Activated T-cell treated with anti-CD3 and anti-CD28 coated beads, Interleukin-2, amount 50 U/mL, for 72 hours (primary cell): ENCODE measurements at places on chromosomes 2 and 18.

- no peaks in the 10 kb centered on the region for H3K27me3 ChIP-seq
- H3K4me3 ChIP-seq: peak overlapping the region; percentile 61
- H3K27ac ChIP-seq: peak overlapping the region; percentile 83
- H3K36me3 ChIP-seq: peaks cover 3% of the 10 kb centered on the region
- peaks cover 34% of the 10 kb centered on the region for H3K4me1 ChIP-seq
Observed at GRCh38 chr2:165876269-165876668, 77.3 kb downstream of the TTC21B start.

GRCh38 chr2:238434846-238435751 is 8.4 kb downstream of the ASB1 start:
- no peaks in the 10 kb centered on the region for H3K27me3 ChIP-seq
- H3K4me1 ChIP-seq: peaks cover 41% of the 10 kb centered on the region
- no peak overlapping the region for H3K4me3 ChIP-seq
- DNase-seq: no peak
- no peak overlapping the region for H3K27ac ChIP-seq
- H3K36me3 ChIP-seq: peaks cover 28% of the 10 kb centered on the region

DNA sequence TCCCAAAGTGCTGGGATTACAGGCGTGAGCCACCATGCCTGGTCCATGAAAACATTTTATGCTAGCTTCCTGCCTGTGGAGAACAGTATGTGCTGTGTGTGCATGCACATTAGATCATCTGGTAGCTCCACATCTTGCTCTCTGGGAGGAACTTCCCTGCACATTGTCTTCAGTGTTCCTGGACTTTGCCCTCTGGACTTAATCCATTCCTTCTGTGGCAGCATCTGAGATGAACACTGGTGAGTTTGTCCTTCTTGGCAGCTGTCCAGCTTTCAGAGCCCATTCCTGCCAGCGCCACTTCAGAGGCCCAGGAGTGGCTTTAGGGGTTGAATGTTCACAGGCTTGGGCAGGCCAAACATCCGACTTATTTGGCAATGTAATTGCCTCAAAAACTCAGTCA is 65.2 kb downstream of the POU3F3 start:
- H3K4me1 ChIP-seq: no peaks in the 10 kb centered on the region
- no peak for DNase-seq
- H3K36me3 ChIP-seq: no peaks in the 10 kb centered on the region
- H3K27ac ChIP-seq: no peak overlapping the region

DNA sequence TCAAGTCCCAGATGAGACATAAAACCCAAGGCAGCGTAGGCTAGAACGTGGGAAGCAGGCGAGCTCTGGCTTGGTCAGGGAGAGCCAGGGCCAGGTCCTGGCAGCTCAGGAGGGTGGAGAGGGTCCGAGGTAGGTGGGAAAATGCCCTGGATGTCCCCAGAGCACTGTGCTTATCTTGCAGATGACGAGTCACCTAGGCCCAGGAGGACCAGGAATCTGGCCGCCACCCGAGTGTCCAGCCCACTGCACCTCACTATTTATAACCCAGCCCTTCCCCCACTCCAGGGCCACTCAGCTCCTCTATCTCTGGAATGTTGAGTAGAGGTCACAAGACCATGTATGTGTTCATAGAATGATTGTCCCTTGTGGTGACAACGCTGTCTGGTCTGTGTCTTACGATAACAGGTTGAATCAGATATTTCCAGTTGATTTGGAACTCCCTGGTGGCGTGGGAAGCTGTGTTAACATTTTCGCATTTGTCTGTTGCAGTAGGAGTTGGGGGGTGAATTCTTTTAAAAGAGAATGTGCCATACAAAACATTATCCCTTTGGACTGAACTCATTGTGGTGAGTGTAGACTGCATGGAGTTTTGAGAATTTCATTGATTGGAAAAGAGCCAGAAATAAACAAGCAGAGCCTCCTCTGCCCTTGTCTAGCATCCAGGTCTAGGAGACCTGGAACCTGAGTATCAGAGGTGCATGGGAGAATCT is 47.5 kb downstream of the EMILIN2 start:
- no peak for DNase-seq
- H3K4me3 ChIP-seq: no peak overlapping the region
- peaks cover 45% of the 10 kb centered on the region for H3K4me1 ChIP-seq
- no peaks in the 10 kb centered on the region for H3K27me3 ChIP-seq
